ENCODE measurements at places on chromosomes 2 and 18.

- DNase-seq: no peak
Observed at GRCh38 chr2:55877087-55877436, 46.5 kb downstream of the EFEMP1 start.

- no peak for DNase-seq
Observed at GRCh38 chr2:96511851-96512250, 6.7 kb upstream of the NEURL3 start.

- DNase-seq: no peak
Observed at GRCh38 chr18:50918153-50918552, 39.2 kb downstream of the ME2 start.

GRCh38 chr2:105597806-105598803 lies 146.6 kb upstream of the NCK2 start:
- no peak for DNase-seq

GRCh38 chr2:19505199-19506136 lies 147.0 kb upstream of the OSR1 start:
- no peak for DNase-seq

DNA sequence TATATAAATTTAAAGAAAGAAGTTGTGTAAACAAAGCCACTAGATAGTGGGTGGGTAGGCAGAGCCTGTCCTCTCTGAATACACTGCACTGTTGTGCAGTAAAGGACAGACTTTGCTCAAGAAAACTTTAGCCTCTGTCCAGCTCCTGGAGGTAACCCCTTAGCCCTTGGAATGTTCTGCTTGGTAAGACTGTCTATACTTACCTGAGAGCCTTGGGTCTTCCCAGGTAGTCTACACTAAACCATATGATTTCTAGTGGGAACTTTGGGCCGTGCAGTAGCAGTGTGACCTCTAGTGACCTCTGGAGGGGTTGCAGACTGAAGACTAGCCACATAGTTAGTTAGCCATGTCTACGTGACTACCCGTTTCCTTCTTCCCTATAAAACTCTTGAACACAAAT lies 678.3 kb upstream of the NRXN1 start:
- no peak for DNase-seq

DNA sequence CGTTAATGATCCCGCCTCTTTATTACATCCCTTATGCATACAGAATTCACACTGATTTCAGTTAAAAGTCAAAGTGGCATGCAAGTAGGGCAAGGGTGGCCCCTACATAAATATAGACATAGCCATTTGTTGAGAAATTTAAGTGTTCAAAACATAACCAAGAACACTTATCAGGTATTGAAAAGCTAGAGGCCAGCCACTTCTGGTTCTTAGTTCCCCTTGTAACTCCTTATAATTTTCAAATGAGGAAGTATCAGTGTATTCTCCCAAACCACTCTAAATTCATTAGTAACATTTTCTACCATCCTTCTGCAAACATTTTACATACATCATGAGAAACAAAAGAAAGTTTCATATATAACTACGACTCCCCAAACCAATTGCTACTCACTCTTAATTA lies 5.8 kb upstream of the ARL5A start:
- no peak for DNase-seq

GRCh38 chr2:161604901-161605300 lies 19.3 kb upstream of the SLC4A10 start:
- DNase-seq: no peak

GRCh38 chr2:220496513-220496912 lies 869.1 kb downstream of the SLC4A3 start:
- DNase-seq: no peak

GRCh38 chr18:3511980-3512379 lies 62.0 kb downstream of the TGIF1 start:
- DNase-seq: no peak

GRCh38 chr2:84088656-84089055 lies 370.4 kb downstream of the SUCLG1 start:
- DNase-seq: no peak

DNA sequence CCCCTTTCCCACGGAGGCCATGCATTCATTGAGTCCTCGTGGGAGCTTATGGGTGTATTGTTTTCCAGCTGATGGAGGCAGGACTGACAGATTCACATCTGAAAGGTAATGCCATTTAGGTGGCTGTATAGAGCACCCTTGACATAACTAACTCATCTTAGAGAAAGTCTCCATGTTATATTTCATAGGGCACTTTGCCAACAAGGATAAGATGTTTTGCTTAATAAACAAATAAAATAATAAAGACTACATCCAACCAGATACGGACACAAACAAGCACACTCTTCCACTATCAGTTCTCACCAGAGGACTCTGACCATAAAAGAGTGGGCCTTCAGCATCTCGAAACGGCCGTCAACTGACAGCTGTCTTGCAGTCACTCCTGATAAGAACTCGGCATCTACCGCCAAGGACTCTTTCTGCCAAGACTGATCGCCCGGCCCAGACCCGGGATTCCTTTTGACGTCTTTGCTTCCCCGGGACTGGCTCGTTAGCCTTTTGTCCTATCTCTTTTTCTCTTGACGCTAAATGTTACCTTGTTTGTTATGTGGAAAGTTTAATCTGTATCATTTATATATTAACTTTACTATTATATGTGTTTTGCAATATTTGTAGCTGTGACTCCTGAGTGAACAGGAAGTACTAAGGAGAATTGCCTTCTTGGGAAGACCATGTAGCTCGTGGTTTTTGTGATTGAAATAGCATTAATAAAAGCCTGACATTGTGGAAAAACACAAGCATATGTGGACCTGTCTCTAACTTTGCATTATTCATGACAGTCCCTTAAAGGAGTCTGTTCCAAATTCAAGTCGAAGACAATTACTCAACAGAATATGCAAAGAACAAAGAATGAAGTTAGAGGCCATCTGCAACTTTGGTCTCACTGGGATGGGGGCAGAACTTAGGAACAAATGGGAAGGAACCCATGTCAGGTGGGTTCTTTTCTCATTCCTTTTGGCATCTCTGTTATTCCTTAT lies 195.1 kb downstream of the LPIN1 start:
- DNase-seq: no peak

GRCh38 chr2:8559805-8560204 lies 122.1 kb upstream of the ID2 start:
- no peak for DNase-seq

- DNase-seq: no peak
Observed at GRCh38 chr2:23669413-23670244, 257.3 kb downstream of the ATAD2B start.

DNA sequence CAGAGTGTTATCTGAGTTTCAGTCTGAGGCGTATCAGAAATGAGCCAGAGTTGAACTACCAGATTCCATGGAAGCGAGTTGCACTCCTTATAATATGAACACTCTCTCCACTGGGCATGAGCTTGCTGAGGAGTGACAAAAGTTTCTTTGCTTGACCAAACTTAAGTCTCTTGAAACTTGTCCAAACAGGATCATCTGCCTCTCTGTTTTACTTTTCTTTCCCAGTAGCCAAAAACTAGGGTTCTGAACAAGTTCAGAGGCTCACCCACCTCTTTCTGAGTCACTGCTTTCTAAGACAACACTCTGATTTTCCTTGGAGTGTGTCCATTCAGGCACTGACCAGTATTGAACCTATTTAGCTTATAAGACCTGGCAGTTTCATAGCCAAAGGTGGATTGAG lies 233.2 kb upstream of the TCF4 start:
- no peak for DNase-seq

DNA sequence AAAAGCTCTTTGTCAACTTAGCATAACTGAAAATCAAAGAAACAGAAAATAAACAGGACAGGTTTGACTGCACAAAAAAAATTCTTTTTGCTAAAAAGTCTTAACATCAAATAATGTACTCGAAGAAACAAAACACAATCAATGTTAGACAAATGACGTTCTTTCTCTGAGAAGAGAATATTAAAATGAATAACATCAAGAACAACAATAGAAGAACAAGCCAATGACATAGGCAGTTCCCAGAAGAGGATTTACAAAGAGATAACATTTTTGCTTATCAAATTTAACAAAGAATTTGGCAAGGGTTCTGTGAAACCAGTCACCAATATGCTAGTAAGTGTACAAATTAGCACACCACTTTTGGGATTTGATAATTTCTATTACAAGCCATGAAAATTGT lies 5.8 kb downstream of the GPR55 start:
- DNase-seq: no peak

GRCh38 chr2:26887151-26887550 lies 39.2 kb downstream of the DPYSL5 start:
- DNase-seq: no peak

DNA sequence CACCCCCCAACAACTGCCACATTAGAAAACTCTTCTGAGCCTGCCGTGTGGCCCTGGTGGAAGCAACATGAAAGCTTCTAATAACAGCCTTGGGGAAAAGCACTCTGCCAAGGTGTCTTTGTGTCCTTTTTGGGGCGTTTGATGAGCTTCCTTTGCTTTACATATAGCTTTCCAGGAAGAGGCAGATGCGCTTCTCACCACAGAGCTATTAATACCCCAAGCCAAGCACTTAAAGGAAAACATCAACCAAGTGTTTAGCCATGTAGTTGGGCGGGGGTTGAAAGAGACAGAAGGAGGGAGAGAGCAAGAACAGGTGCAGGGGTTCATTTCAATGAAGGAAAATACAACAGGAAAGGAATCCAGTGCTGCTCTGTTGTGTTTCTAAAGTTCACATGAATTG lies 176.1 kb downstream of the VAPA start:
- no peak for DNase-seq

DNA sequence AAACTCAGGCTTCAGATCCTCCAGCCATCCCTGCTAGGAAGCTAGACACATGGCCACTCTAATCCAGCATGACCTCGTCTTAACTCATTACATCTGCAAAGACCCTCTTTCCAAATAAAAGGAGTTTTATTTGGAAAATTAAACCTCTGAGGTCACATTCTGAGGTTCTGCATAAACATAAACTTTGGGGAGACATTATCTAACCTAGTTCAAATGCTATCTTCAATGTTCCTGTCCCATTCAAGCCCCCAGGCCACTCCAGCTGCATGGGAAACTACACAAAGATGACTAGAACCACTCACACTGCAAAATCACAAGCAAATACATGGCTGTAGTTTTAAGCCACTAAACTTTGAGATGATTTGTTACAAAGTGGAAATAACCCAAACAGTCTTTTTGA lies 99.0 kb upstream of the RNF152 start:
- DNase-seq: no peak

GRCh38 chr2:223725986-223726970 lies 111.1 kb downstream of the AP1S3 start:
- no peak for DNase-seq

- DNase-seq: no peak
Observed at GRCh38 chr2:134352844-134353243, 99.0 kb downstream of the MGAT5 start.

DNA sequence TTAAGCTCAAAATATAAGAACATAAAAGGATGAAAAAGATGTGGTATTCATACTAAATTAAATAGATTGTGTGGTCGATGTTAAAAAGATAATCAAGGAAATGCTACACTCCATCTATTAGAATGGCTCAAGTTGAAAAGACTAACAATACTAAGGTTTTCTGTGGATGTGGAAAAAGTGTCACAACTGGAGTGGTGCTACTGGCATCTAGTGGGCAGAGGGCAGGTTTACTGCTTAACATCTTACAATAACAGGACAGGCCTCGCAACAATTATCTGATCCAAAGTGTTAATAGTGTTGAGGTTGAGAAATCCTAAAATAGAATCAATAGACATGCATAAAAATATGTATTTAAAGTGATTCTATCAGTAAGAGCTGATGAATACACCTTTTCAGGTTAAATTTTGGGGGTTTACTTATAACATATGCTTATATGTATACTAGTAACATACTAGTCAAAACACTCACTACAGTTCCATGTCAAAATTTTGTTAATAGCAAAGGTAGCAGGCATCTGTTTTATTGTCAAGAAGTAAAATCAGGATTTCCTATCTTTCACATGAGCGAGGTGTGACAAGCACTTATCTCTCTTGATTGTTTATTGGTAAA lies 91.5 kb upstream of the TMEFF2 start:
- no peak for DNase-seq

GRCh38 chr2:37405781-37406180 lies 61.4 kb downstream of the QPCT start:
- DNase-seq: no peak

- no peak for DNase-seq
Observed at GRCh38 chr2:13583609-13584008, 866.9 kb downstream of the TRIB2 start.

DNA sequence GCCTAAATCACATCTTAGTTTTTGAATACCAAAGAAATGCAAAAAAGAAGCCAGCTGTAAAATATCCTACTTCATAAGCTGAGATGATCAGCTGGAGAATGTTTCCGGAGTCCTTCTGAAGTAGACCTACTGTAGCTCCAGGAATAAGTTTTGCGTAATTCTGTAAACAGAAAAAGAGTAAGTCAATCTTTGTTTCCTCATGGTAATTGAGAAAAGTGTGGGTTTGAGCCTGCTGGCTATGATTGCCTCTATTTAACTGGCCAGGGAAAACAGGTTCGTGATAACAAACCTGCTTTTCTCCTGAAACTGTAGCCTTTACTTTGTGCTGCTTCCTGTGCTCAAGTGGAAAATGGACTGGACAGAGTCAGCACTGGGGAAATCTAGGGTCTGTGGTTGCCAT lies 58.2 kb downstream of the ITGB6 start:
- DNase-seq: no peak

- peak; percentile 79 for DNase-seq
Observed at GRCh38 chr2:238216651-238217184, 13.2 kb upstream of the ILKAP start.

- DNase-seq: no peak
Observed at GRCh38 chr18:79321625-79322405, 73.9 kb upstream of the NFATC1 start.

DNA sequence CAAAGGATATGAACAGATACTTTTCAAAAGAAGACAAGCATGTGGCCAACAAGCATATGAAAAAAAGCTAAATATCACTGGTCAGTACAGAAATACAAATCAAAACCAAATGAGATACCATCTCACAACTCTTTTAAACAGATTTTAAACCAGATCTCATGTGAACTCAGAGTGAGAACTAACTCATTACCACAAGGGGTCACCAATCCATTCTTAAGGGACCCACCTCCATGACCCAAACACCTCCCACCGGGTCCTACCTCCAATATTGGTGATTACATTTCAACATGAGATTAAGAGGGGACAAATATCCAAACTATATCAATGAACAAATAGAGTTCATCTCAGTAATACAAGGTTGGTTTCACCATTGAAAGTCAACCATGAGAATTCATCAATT lies 319.8 kb upstream of the GULP1 start:
- DNase-seq: no peak

- DNase-seq: no peak
Observed at GRCh38 chr2:212414767-212415211, 123.8 kb downstream of the ERBB4 start.
